ENCODE measurements at places on chromosomes 1 and 21. TPM values are rescaled to one million over a fixed set of nuclear protein-coding genes. Genes with fewer than 3 reads are reported as not detected.

CADM3 gene
- 0.25 TPM for total RNA-seq

USP21 gene
- total RNA-seq = 8.3 TPM

SERTAD4 gene
- total RNA-seq = 0.28 TPM

MYBPHL gene
- total RNA-seq = not detected

METTL18 gene
- 3.8 TPM for total RNA-seq

CLEC20A gene
- total RNA-seq = not detected

VWA1 gene
- 136 TPM for total RNA-seq

OR2T29 gene
- total RNA-seq = not detected

S100A12 gene
- total RNA-seq = 1.1 TPM

RRP1B gene
- total RNA-seq = 11.3 TPM

BTBD8 gene
- 1.1 TPM for total RNA-seq

PRELP gene
- total RNA-seq = 1.2 TPM

RPTN gene
- total RNA-seq = not detected

OVAAL gene
- total RNA-seq = not detected

ARHGEF16 gene
- 12.2 TPM for total RNA-seq

EPHA2 gene
- total RNA-seq = 10.6 TPM

NBL1 gene
- total RNA-seq = 8.7 TPM

CTSE gene
- total RNA-seq = 0.51 TPM

SGIP1 gene
- total RNA-seq = 0.31 TPM

PRR9 gene
- not detected for total RNA-seq

CDKN2C gene
- total RNA-seq = 4.3 TPM

KRTAP19-1 gene
- total RNA-seq = not detected

ARMH1 gene
- total RNA-seq = 0.82 TPM

GAS5 gene
- 589 TPM for total RNA-seq

TEDDM1 gene
- not detected for total RNA-seq

KCND3 gene
- total RNA-seq = 7.3 TPM

RGS8 gene
- not detected for total RNA-seq

THEMIS2 gene
- 1.5 TPM for total RNA-seq

MTFR1L gene
- 27.8 TPM for total RNA-seq

DDX20 gene
- total RNA-seq = 4.2 TPM

NCSTN gene
- 49.0 TPM for total RNA-seq

S100A7A gene
- not detected for total RNA-seq

TTC4 gene
- 5.8 TPM for total RNA-seq

CAPZA1 gene
- total RNA-seq = 38.6 TPM

TMOD4 gene
- total RNA-seq = 0.47 TPM

PRRX1 gene
- total RNA-seq = 1.0 TPM

AMPD1 gene
- not detected for total RNA-seq

KIF17 gene
- 0.73 TPM for total RNA-seq

RNF19B gene
- total RNA-seq = 8.0 TPM

KCNE1 gene
- total RNA-seq = 0.29 TPM

SLC30A10 gene
- 0.09 TPM for total RNA-seq

SPRR2E gene
- total RNA-seq = not detected

DNAJC28 gene
- total RNA-seq = 1.6 TPM

CD52 gene
- total RNA-seq = 13.0 TPM

CCDC18 gene
- total RNA-seq = 1.1 TPM

LINGO4 gene
- total RNA-seq = 0.52 TPM
